SK-N-SH (cell line): ENCODE measurements at places on chromosomes 5 and 9. TPM values are rescaled to one million over a fixed set of nuclear protein-coding genes. Genes with fewer than 3 reads are reported as not detected.

The ANKDD1B gene
- 0.05 and 0.12 TPM in 2 replicates for polyA plus RNA-seq

DNA sequence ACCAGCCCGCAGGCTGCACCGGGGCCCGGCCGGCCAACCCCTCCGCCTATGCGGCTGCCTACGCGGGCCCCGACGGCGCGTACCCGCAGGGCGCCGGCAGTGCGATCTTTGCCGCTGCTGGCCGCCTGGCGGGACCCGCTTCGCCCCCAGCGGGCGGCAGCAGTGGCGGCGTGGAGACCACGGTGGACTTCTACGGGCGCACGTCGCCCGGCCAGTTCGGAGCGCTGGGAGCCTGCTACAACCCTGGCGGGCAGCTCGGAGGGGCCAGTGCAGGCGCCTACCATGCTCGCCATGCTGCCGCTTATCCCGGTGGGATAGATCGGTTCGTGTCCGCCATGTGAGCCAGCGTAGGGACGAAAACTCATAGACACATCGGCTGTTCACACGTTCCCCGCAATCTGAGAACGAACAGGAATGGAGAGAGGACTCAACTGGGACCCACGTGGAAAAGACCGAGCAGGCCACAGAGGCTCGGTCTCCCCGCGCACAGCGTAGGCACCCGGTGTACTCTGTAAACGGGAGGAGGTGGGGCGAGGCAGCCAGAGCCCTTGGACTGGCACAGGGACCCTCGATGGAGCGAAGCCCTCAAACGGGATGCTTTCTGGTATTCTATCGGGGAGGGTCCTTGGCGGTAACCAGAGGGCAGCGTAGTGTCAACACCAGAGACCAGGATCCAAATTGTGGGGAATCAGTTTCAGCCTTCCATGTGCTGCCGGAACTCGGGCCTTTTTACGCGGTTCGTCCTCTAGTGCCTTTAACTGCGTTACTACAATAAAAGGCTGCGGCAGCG is 1.9 kb downstream of the FOXE1 start:
- no peak overlapping the region for H3K4me3 ChIP-seq
- DNase-seq: no peak
- peaks cover 96% of the 10 kb centered on the region for H3K27me3 ChIP-seq
- H3K4me1 ChIP-seq: no peaks in the 10 kb centered on the region

GRCh38 chr5:113038714-113039113 is 62.1 kb downstream of the DCP2 start:
- peaks cover 9% of the 10 kb centered on the region; the same call in 1 of the 2 replicates for H3K4me1 ChIP-seq
- H3K27me3 ChIP-seq: no peaks in the 10 kb centered on the region
- DNase-seq: no peak
- H3K27ac ChIP-seq: no peak overlapping the region
- H3K36me3 ChIP-seq: no peaks in the 10 kb centered on the region

GRCh38 chr9:93258419-93258817 is 74.5 kb downstream of the WNK2 start:
- H3K36me3 ChIP-seq: no peaks in the 10 kb centered on the region
- no peaks in the 10 kb centered on the region for H3K27me3 ChIP-seq
- H3K4me1 ChIP-seq: no peaks in the 10 kb centered on the region; the same call in 1 of the 2 replicates
- H3K4me3 ChIP-seq: no peak overlapping the region
- H3K27ac ChIP-seq: no peak overlapping the region

DNA sequence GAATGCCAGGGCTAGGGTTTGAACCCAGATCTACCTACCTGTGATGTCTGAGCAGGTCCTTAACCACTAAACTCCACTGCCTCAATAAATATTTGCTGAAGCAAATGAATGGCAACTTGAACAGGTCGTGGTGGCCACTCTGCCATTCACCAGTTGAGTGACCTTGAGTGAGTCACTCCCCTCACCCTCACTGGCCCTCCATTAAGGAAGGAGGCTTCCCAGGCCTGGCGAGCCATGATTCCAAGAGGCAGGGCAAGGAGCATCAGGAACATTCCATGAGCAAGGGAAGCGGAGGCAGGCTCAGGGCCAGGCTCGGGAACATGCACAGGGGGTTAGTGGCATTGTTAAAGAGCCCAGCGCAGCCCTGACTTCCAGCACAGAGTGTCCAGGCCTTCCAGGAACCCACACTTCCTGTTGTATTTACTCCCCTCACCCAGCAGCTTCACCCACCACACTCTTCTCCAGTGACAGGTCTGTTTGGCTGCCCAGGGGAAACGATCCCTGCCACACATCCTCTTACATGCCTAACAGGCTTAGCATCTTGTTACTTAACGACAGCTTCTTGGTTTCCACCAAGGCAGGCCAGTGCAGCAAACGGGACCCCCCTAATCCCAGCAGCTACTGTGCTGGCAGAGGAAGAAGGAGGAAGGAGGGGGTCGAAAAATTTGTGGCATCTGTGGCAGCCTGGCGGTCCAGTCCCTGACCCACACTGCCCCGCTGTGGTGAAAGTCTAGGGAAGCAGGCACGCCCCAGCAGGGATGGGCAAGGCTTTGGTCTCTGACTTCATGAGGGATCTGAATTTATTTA is 43.7 kb upstream of the TTC1 start:
- DNase-seq: peak; percentile 69
- no peaks in the 10 kb centered on the region for H3K36me3 ChIP-seq
- H3K4me3 ChIP-seq: no peak overlapping the region
- no peak overlapping the region for H3K27ac ChIP-seq
- H3K27me3 ChIP-seq: no peaks in the 10 kb centered on the region
